HT-29 (cell line): ENCODE measurements at places on chromosomes 13 and 19. TPM values are rescaled to one million over a fixed set of nuclear protein-coding genes. Genes with fewer than 3 reads are reported as not detected.

- peak; percentile 58 for DNase-seq
Measured at GRCh38 chr13:80131204-80131603, 209.7 kb downstream of the SPRY2 start.

LSR gene
- total RNA-seq: 475 and 478 TPM in 2 replicates

CYP2A6 gene
- not detected in 2 replicates for total RNA-seq

ACP5 gene
- total RNA-seq: 0.83 and 1.4 TPM in 2 replicates

ARL11 gene
- 0.10 and 0.38 TPM in 2 replicates for total RNA-seq

CCDC97 gene
- 34.5 and 39.5 TPM in 2 replicates for total RNA-seq
